NCI-H187 (cell line): ENCODE measurements at places on chromosomes 7 and 10.
A peak's percentile ranks its signal among the peaks of the same experiment; 100 is the strongest.

DNA sequence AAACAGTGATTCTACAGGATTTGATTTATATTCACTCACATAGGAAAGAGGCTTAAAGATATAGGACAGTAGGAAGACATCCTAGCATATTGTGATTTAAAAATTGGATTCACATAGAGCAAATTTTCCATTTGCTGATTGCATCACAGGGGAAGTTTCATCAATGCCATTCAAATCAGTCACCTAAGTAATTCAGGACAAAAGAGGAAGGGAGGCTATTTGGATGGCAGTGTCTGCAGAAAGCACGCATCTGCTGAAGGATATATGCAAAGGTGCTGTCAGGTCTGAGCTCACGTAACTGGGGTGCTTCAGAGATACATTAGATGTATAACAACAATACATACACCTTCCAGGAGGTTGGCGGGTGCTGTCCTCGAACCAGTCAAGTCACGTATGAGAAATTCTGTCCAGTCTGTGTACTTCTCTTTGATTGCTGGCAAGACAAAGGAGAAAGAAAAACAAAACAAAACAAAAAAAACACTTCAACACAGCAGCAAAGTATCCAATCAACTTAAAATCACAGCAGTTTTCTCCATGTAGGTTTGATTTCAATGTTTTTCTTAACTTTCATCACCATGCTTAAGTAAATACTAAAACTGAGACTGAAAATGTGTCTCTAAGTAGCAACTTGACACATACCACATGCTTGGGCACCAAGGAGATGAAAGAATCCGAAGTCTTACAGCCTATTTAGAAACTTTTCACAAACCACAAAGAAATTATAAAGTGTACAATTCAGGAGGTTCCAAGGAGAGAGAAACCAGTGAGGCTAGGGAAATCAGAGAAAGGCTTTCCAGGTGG is 125.1 kb downstream of the SFMBT2 start:
- no peak for DNase-seq

- DNase-seq, result no peak
Observed at GRCh38 chr10:48602401-48603135, 2.3 kb downstream of the ARHGAP22 start.

- no peak for DNase-seq
Observed at GRCh38 chr10:1736972-1737221, 428 bp downstream of the ADARB2 start.

DNA sequence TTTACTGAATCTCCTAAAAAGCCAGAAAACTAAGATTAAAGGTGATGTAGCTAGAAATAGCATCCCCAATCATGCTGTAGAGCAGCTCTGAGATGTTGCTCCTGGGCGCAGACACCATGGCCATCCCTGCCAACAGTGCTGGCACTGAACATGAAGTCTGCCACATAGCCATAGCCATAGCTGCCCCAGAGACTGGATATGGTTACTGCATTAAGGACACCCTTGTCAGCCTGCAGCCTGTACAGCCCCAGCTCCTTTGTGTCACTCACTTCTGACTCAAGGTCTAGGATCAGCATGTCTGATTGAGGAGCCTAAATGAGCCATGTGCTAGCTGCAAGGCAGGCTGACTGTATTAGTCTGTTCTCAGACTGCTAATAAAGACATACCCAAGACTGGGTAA is 284.6 kb downstream of the RPS24 start:
- no peak for DNase-seq

GRCh38 chr10:61791216-61791615 is 110.3 kb upstream of the ARID5B start:
- no peak for DNase-seq

DNA sequence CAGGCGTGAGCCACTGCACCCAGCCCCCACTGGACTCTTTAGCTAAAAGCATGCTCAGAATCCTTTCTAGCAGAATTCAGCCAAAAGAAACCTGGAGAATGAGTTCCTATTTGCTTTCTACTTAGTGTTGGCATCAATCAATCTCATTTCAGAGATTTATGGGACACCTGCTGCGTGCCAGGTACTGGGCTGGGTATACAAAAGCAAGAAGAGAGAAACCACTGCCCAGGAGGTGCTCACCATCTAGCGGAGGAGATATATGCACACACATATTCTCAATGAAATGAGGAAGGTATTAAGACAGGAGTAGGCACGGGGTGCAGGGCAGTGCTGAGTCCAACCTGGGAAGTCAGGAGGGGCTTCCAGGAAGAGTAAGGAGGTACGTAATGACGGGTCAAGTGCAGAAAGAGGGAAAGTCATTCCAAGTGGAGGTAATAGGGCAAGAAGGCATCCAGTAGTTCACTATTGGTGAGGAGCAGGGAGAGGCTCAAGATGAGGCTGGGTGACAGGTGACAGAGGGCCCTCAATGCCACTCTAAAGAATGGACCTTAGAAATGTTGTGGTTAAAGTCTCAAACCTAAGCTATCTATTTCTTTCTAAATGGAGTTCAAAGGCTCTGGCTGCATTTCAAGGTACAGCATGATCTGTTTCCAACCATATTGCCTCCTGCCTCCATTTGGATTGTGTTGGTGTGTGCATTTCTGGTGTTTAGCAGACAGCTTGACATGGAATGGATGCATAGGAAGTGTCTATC is 22.1 kb downstream of the ABLIM1 start:
- peak; percentile 40 for DNase-seq

DNA sequence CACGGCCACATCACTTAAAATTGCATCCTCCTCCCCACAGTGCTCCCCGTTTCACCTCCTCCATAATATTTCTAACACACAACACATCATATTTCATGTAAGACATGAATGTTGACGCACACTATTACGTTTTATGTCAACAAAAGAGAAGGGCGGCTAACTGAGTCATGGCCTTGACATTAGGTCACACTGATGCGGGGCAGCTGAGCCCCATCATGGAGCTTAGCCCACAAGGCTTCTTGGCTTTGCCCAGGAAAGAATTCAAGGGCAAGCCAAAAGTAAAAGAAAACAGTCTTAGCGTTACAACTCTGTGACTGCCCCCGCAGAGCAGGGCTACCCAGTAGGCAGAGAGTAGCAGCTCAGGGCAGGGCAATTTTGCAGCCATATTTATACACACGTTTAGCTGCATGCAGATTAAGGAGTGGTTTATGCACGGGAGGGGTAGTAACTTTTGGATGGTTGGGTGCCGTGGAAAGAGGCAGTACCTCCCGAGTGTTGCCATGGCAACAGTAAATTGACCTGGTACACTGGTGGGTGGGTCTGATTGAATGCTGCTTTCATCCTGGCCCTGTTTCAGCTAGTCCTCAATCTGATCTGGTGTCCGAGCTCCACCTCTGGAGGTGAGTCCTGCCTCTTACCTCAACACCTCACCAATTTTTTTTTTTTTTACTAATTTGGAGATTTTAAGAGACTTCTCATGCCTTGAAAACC is 156.2 kb upstream of the FRMD4A start:
- DNase-seq, result no peak

DNA sequence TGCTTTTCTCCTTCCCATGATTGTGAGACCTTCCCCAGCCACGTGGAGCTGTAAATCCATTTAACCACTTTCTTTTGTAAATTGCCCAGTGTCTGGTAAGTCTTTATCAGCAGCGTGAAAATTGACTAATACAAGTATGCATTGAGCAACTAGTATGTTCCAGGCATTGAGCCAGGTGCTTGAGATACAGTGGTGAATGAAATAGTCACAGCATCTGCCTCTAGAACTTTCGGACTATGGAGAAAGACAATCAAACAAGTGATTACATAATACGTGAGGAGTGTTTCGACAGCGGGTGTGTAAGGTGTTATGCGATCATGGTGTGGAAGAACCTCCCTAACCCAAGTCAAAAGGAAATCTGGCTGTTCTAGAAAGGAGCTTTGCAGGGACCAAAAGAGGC is 21.6 kb upstream of the NUP205 start:
- no peak for DNase-seq

DNA sequence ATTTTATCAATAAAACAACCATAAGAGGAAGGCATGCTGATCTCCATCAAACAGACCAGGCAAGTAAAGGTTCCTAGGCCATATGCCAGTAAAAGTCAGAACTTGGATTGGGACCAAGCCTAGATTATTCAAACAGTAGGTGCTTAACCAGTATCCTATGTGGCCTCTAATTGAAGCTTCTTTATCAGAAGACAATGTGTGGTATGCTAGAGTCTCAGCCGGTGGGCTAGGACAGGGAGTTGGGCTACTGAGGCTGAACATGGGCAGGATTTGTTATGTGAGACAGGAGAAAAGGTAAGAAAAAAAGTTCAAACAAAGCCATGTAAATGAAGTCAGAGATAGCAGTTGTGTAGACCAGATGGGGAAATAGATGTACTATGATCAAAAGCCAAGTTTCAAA is 413.7 kb upstream of the GHITM start:
- DNase-seq, result no peak

- DNase-seq, result no peak
Observed at GRCh38 chr7:29329686-29330085, 135.1 kb downstream of the CHN2 start.

DNA sequence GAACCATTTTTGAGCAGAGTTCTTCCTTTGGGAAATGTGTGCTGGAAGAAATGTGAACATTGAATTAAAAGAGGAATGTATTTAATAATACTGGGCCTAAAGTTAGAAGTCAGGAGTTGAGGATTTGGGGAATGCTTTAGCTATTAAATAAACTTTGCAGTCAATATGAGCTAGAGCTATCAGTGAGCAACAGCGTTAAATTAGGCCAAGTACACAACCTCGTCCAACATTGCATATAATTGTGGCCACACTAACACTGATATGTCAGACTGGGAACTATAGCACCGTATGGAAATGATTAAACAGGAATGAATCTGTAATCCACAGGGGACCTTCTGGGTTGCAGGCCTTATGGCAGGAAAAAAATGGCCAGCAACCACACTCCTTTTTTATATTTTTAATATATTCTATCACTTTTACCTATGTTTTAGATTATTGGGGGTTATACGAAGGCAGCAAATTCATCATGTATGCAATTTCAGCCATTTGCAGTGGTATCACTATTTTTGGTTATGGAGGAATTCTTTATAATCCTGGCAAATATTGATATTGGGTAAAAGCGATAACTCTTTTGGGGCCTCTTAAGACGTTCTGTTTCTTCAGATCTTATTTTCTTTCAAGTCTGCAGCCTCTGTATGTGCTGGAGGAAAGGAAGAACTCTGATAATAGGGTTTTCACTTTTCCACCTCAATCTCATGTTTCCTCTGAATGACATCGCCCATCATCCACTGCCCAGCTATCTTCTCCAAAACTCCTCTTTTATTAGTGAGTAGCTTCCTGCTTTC is 236.3 kb upstream of the PLXDC2 start:
- DNase-seq, result no peak

- DNase-seq, result no peak
Observed at GRCh38 chr7:114138587-114138986, 219.8 kb upstream of the PPP1R3A start.

GRCh38 chr10:28242555-28243204 is 60.2 kb downstream of the MPP7 start:
- DNase-seq, result no peak

DNA sequence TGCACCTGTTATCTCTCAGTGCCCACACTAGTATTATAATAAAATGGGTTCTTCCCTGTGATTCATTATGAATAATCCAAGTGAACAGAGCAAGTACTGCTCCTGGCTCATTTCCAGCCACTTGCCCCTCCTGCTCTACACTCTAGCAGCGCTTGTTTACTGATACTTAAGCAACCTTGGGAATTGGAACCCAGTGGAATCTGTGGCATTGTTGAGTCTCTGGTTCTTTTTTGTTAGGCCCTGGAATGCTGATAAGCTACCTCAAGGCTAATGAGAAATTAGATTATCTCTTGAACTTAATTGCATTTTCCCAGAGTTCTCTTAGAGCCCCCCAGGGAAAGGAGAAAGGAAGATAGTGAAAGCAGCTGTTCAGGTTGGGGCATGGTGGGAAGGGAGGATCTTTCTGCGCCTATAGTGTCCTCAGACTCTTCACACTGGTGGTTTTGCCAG is 34.0 kb downstream of the PRKAR2B start:
- DNase-seq, result peak; percentile 19

DNA sequence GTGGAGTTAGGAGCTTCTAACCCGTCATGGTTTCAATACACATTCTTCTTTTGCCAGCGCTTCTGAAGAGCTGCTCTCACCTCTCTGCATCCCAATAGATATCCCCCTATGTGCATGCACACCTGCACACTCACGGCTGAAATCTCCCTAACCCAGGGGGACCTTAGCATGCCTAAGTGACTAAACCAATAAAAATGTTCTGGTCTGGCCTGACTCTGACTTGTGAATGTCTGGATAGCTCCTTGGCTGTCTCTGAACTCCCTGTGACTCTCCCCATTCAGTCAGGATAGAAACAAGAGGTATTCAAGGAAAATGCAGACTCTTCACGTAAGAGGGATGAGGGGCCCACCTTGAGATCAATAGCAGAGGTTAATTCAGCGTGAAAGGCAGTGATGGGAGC is 22.4 kb downstream of the PRSS2 start:
- no peak for DNase-seq

DNA sequence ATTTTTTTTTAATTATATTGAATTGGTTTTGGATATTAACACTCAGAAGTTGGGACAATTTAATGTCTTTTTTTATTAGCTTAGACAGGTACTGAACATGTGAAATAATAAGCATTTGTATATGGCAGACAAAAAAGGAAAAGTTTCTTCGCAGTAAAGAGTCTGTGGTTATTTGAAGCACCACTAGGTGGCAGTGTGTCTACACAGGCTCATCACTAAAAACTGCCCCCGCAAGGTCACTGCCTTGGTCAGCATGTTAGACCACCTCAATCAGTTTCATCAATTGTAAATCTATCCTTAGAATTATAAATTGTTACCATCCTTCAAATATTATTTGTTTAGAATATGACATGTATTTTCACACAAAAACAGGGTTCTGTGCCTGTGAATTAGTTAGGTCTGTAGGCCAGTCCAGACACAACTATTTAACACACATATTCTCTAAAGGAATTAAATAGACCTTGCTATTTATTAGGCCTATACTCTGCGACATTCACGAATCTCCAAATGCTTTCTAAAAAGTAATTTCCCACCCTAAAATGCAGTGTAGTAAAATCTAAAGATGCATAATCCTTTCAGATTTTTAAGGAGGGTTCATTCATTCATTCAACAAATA is 17.0 kb downstream of the PNLIPRP3 start:
- no peak for DNase-seq

DNA sequence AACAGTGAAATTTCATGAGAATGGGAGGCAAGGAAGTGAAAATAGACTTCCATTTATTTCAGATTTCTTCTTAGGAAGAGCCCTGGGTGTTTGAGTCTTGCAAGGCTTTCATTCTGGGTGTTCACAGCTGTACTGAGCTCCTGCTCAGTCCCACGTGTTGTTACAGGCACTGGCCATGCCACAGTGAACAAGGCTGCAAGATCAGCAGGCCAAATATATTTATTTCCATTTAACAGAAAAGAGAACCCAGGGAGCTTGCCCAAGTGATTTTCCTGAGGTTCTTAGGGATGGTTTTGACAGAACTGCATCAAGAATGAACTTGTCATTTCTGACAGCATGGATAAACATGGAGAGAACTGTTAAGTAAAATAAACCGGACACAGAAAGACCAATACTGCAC is 54.5 kb upstream of the CD36 start:
- no peak for DNase-seq

GRCh38 chr7:104851268-104851667 is 162.7 kb upstream of the KMT2E start:
- no peak for DNase-seq

GRCh38 chr10:70255329-70256299 is 22.4 kb upstream of the PPA1 start:
- no peak for DNase-seq
